ENCODE measurements at places on chromosomes 7 and 10.

- no peaks in the 10 kb centered on the region for H3K27me3 ChIP-seq
- H3K36me3 ChIP-seq, result no peaks in the 10 kb centered on the region
- H3K27ac ChIP-seq, result no peak overlapping the region
Measured at GRCh38 chr7:145644426-145645134, 472.0 kb upstream of the CNTNAP2 start.

DNA sequence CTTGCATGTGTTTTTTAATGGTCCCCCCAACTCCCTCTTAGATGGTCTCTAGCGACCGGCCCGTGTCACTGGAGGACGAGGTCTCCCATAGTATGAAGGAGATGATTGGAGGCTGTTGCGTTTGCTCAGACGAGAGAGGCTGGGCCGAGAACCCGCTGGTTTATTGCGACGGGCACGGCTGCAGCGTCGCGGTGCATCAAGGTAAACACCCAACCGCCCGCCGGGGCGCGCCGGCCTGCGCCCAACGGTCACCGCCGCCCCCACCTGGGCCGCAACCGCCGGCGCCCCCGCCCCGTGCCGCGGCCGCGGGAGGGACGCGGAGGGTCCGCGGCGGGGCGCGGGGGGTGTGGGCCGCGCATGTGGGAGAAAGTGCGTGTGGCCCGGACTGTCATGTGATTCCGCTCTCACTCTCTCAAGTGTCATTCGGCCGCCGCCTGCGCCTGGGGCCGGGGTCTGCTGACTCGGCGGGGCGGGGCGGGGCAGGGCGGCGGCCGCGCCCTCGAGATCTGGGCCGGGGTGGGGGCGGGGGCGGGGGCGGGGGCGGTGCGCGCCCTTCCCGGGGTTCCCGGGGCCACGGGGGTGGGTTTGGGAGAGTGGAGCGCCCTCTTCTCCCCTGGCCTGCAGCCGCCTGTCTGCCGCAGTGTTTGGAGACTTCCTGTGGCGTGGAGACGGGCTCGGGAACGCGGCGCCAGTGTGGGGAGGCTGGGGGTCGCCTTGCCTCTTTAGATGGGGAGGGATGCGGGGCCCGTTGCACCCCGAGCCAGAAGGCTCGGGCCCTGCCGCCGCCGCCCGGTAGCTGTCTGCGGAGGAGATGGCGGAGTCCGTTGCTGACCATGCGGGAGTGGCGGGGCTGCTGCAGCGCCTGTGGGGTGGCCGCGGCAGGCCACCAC, 817 bp downstream of the MLLT10 start:
- peak overlapping the region; percentile 53 for H3K27ac ChIP-seq
- peaks cover 8% of the 10 kb centered on the region for H3K4me1 ChIP-seq
- no peaks in the 10 kb centered on the region for H3K27me3 ChIP-seq

GRCh38 chr7:72326365-72326764, 85.8 kb downstream of the CALN1 start:
- H3K4me3 ChIP-seq, result no peak overlapping the region
- no peak for DNase-seq
- H3K27ac ChIP-seq, result no peak overlapping the region
- no peaks in the 10 kb centered on the region for H3K4me1 ChIP-seq

- H3K36me3 ChIP-seq, result no peaks in the 10 kb centered on the region
- no peaks in the 10 kb centered on the region for H3K27me3 ChIP-seq
- H3K4me1 ChIP-seq, result peaks cover 10% of the 10 kb centered on the region
- peak overlapping the region; percentile 36 for H3K27ac ChIP-seq
Measured at GRCh38 chr10:97023401-97024167, 162.2 kb downstream of the SLIT1 start.

DNA sequence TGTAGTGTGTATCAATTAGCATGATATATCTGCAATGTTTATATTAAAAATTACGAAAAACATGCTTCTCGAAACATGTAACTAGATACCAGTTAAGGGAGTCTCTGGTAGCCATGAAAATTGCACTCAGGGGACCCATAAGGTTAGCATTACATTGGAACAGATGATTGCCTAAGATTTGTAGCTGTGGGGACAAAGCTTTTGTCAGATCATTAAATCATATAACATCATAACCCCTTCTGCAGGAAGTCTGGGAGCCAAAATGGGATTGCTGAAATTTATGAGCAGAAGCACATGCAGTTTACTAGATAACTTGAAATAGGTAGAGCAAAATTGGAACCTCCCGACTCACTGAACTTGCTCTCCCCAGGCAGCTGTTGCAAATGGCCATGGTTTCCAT, 235.0 kb upstream of the IGFBP3 start:
- H3K4me1 ChIP-seq, result no peaks in the 10 kb centered on the region
- no peaks in the 10 kb centered on the region for H3K36me3 ChIP-seq
- no peak for DNase-seq
- no peak overlapping the region for H3K27ac ChIP-seq
- no peaks in the 10 kb centered on the region for H3K27me3 ChIP-seq

- no peak overlapping the region for H3K27ac ChIP-seq
- no peaks in the 10 kb centered on the region for H3K4me1 ChIP-seq
- H3K4me3 ChIP-seq, result no peak overlapping the region
- H3K36me3 ChIP-seq, result no peaks in the 10 kb centered on the region
- H3K27me3 ChIP-seq, result peaks cover 20% of the 10 kb centered on the region
- DNase-seq, result no peak
Measured at GRCh38 chr10:89653410-89653869, 8.4 kb upstream of the PANK1 start.

DNA sequence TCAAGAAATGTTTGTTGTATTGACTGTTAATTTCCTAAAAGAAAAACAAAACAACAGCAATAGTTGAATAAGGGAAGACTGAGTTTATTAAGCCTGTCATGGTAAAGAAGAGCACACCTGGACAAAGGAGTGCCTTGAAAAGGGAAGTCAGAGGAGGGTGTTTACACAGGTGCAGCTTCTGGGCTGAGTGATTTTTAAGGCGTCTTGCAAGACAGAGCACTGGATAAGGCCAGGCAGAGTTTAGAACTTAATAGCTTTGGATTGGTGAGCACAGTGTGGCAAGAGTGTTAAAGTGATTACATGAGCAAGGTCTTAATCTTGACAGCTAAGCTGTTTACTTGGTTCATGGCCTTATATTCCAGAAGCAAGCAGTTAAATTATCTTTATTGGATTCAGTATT, 423.2 kb downstream of the CNTNAP2 start:
- DNase-seq, result no peak
- no peaks in the 10 kb centered on the region for H3K36me3 ChIP-seq
- H3K4me3 ChIP-seq, result no peak overlapping the region
- H3K4me1 ChIP-seq, result no peaks in the 10 kb centered on the region
- no peaks in the 10 kb centered on the region for H3K27me3 ChIP-seq

DNA sequence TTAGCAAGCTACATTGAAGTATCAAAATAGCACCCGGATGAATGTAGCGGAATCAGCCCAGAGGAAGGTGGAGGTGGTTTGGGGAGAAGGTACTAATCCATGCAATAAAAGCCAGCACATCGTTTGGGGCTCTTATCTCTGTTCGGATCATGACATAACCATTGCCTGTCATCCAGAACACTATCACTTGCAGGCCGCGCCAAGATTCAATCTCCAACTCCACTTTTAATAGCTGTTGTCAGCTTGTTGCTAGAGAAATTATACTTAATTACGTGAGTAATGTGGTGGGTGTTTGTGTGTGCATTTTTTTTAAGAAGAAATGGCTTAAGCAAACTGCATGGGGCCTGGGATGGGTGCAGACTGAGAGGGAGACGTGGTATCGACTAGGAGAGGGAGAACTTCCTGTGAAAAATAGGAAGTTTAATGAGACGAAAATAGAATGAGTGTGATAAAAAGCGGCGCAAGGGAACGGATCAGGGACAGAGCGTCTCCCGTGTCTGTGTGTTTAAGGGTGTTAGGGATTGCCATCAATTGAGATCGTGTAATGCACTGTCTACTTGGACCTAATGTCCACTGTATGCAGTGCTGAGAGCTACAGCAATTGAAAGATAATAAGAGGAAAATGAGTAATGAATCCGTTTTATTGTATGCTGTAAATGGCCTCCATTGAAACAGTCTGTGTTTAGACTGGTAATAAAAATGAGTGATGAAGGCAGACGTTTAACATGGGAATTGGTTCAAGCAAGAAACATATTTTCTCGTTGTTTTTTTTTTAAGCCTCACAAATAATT, 27.6 kb upstream of the SFMBT2 start:
- H3K4me3 ChIP-seq, result no peak overlapping the region
- H3K27ac ChIP-seq, result no peak overlapping the region
- H3K27me3 ChIP-seq, result peaks cover 11% of the 10 kb centered on the region
- no peaks in the 10 kb centered on the region for H3K36me3 ChIP-seq
- peaks cover 20% of the 10 kb centered on the region for H3K4me1 ChIP-seq

DNA sequence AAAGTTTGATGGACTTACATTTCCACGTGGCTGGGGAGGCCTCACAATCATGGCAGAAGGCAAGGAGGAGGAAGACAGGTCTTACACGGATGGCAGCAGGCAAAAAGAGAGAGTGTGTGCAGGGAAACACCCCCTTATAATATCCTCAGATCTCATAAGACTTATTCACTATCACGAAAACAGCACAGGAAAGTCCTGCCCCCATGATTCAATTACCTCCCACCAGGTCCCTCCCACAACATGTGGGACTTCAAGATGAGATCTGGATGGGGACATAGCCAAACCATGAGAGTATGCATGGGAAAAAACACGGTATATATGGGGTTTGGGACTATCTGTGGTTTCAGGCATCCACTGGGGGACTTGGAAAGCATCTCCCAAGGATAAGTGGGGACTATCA, 78.0 kb downstream of the PLXNA4 start:
- no peaks in the 10 kb centered on the region for H3K27me3 ChIP-seq
- no peak overlapping the region for H3K4me3 ChIP-seq
- H3K4me1 ChIP-seq, result no peaks in the 10 kb centered on the region
- no peak for DNase-seq
- H3K27ac ChIP-seq, result no peak overlapping the region
- no peaks in the 10 kb centered on the region for H3K36me3 ChIP-seq

DNA sequence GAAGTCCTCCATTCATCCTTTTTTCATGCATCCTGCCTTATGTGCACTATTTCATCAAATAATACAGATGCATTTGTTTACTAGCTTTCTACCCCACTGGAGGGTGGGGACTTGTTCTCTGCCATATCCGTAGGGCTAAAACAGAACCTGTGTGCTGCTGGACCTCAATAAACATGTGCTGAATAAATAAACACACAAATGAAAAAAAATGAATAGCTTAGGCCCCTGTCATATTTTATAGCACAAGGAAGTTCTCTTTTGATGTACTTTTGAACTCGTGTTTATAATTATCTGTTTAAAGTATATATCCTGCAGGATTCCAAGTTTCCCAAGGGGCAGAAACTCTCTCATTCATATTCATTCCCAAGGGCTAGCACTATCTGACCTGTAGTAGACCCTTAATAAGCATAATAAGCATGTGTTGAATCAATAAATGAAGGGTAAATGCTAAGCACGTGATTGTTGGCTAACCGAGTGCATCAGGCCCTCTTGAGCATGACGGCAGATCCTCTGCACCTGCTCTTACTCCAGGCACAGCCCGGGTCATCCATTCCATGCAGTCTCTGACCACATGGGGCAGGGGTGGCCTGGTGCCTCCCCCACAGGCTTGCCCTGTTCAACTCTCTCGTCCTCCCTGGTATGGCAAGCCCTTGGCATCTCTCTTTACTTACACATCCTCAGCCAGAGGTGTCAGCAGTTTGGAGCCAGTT, 474.1 kb upstream of the ZMIZ1 start:
- peaks cover 10% of the 10 kb centered on the region for H3K27me3 ChIP-seq
- no peak overlapping the region for H3K4me3 ChIP-seq
- H3K4me1 ChIP-seq, result no peaks in the 10 kb centered on the region
- no peak for DNase-seq
- no peak overlapping the region for H3K27ac ChIP-seq

- H3K27ac ChIP-seq, result no peak overlapping the region
- H3K36me3 ChIP-seq, result no peaks in the 10 kb centered on the region
- H3K4me1 ChIP-seq, result no peaks in the 10 kb centered on the region
Measured at GRCh38 chr7:84363741-84364140, 169.2 kb upstream of the SEMA3A start.

GRCh38 chr7:33107136-33108066, 1.8 kb downstream of the RP9 start:
- no peak overlapping the region for H3K27ac ChIP-seq
- H3K4me1 ChIP-seq, result peaks cover 34% of the 10 kb centered on the region
